ENCODE measurements at places on chromosomes 6 and 20. TPM values are rescaled to one million over a fixed set of nuclear protein-coding genes. Genes with fewer than 3 reads are reported as not detected.

GRCh38 chr6:130778946-130779657, 48.1 kb upstream of the SMLR1 start:
- no peak for DNase-seq
- no peak overlapping the region for H3K27ac ChIP-seq
- no peaks in the 10 kb centered on the region for H3K27me3 ChIP-seq
- peaks cover 2% of the 10 kb centered on the region for H3K36me3 ChIP-seq
- peaks cover 48% of the 10 kb centered on the region for H3K4me1 ChIP-seq

- H3K36me3 ChIP-seq = no peaks in the 10 kb centered on the region
- peaks cover 5% of the 10 kb centered on the region for H3K4me1 ChIP-seq
- no peak overlapping the region for H3K27ac ChIP-seq
- H3K4me3 ChIP-seq = no peak overlapping the region
These were observed 48.7 kb upstream of the DACT2 start for GRCh38 chr6:168368066-168368820.

- H3K27me3 ChIP-seq = peaks cover 4% of the 10 kb centered on the region
- no peak overlapping the region for H3K4me3 ChIP-seq
These were observed 65.5 kb upstream of the AFDN start for GRCh38 chr6:167760979-167761793.

DNA sequence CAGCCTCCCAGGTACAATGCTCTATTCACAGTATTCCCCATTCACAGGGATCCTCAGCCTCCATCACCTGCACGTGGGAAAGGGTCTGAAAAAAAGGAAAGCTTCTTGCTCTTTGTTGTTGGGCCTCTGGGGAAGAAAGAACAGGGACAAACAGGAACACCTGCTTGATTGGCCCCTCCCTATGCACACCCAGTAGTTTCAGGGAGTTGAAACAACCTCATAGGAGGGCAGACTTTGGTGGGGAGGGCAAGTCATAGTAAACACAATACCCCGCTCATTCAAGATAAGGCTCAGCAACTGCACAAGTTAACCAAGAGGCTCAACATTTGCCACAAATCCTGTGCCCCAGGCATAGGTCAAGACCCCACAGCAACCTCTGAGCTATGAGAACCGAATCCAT, 1.7 kb downstream of the GHRH start:
- no peak overlapping the region for H3K4me3 ChIP-seq
- peaks cover 8% of the 10 kb centered on the region for H3K27me3 ChIP-seq
- no peak overlapping the region for H3K27ac ChIP-seq
- no peaks in the 10 kb centered on the region for H3K36me3 ChIP-seq
- H3K4me1 ChIP-seq = no peaks in the 10 kb centered on the region

DNA sequence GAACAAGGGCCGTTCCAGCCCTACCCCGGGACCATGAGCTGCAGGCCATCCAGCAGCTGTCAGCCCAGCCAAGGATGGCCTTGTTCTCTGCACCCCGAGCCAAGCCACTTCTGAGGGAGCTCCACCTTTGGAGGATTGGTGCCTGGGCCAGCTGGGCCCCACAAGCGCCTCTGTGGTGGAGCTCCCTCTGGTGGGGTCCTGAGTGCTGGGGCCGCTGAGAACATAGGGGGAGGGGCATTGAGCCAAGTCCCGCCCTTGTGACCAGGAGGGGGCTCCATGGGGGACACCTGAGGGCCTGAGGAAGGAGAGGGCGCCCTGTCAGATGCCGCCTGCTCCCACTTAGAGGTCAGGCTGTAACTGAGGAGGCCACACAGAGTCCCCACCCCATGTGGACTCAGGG, 43.2 kb downstream of the YTHDF1 start:
- no peak overlapping the region for H3K27ac ChIP-seq
- no peak overlapping the region for H3K4me3 ChIP-seq
- H3K36me3 ChIP-seq = no peaks in the 10 kb centered on the region
- DNase-seq = peak; percentile 45

DNA sequence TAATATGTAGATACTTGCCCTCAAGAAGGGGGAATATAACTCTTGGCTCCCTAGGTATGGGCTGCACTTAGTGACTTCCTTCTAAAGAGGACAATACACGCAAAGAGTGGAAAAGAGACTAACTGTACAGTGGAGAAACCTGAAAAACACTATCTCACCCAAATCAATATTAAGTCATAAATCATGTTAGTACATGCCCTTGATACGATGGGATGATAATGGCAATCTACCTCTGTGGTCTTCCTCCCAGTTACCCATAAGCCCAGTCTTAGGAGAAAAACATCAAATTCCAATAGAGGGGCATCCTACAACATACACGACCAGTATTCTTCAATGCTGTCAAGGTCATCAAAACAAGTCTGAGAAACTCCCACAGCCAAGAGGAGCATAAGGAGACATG, 1.3 kb downstream of the TRIM26 start:
- H3K4me1 ChIP-seq = peaks cover 61% of the 10 kb centered on the region
- H3K4me3 ChIP-seq = peak overlapping the region; percentile 89
- peaks cover 24% of the 10 kb centered on the region for H3K36me3 ChIP-seq
- no peak for DNase-seq
- peak overlapping the region; percentile 99 for H3K27ac ChIP-seq

The ELOVL4 gene
- total RNA-seq = 1.3 TPM

Data from activated CD4-positive, alpha-beta T cell treated with anti-CD3 and anti-CD28 coated beads for 36 hours (primary cell).